CD4-positive, alpha-beta T cell treated with Interferon gamma for 1 hour (primary cell): ENCODE measurements at places on chromosomes 7 and 10.

DNA sequence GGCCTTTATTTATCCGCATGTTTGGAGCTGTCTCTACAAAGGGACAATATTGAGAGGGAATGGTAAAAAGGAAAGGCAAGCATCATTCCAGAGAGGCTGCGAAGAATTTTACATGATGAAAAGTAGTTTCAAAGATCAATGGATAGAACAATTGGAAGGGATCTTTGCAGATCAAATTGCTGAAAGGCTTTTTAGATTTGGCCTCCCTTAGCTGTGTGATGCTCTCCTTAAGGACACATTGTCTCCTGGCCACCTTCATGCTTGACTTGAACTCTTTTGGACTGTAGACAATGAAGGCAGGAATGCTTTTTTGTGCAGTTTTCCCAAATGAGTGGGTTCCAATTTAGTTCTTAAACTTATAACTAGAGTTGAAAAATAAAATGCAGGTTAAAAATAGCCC lies 344.7 kb downstream of the ARL4A start:
- no peak for DNase-seq

GRCh38 chr10:112784022-112784461 lies 166.0 kb upstream of the TCF7L2 start:
- DNase-seq: no peak

- DNase-seq: no peak
These were observed 15.6 kb downstream of the CCL26 start for GRCh38 chr7:75756206-75756990.

DNA sequence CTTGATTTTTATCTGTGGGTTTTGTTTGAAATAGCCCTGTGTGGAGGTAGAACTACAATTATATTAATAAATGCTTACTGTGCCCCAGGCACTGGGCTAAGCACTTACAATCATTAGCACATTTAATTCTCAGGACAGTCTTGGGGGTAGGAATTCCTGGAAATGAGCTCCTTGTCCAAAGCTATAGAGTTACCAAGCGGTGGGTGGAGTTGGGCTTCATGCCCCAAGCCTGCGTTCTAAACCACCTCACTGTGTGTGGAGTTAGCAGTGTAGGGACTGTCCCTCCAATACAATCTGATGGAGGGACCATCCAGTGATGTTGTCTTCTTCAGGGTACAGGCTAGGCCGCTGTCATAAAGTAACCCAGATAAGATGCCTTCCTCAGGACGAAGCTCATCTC lies 49.7 kb downstream of the PALD1 start:
- no peak for DNase-seq

DNA sequence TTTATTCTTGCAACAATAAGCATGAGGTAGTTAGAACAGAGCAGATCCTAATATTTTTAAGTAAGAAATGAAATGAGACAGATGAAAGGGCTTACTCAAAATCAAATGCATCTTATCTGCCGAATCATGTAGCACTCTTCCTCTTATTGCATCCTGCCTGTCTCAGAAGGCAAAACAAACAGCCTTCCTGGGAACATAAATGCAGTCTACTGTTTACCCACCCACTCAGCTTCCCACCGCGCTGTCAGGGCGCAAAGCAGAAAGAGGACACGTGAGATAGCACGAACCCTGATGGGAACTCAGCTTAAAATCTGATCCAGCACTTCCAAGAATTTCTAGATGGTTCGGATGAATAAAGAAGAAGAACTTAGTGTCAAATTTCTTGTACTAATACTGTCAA lies 114.4 kb upstream of the CDK1 start:
- DNase-seq: no peak

DNA sequence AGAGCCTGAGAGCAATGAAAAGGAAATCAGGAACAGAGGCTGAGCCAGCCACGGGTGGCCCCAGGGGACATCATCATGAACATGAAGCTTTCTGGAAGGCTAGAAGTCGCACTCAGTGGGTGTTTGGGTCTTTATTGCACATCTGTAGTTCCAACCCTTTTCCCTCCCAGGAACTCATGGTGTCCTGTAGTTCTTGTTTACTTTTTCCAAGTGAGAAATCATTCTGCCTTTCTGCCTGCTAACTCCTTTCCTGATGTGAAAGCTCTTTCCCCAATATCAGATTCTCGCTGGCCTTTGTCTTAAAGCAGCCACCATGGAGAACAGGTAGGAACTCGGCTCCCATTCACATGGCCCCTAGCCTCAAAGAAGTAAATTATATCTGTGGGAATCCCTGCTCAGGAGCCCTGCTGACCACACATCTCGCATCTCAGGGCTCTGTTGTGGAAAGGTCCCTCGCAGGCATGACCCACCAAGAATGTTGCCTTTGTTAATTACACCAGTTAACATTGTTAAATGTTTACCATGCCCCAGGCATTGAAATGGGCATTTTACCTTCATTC lies 542.7 kb downstream of the TNS3 start:
- DNase-seq: no peak

DNA sequence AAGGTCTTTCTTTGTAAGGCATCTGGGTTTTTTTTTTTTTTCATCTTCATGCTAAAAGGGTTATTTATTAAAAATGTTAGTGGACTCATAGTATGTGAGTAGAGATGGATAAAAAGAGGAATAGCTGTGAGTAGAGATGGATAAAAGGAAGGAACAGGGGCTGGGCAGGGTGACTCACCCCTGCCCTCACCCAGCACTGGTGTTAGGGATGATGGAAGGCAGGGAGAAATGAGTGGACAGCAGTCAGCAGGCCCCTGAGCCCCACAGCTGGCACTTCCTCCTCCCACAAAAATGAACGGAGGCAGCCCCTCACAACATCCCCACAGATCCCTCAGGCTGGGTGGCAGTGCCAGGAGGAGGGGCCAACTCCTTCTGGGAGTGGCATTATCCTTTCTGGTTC lies 39.3 kb downstream of the ANTXRL start:
- no peak for DNase-seq

DNA sequence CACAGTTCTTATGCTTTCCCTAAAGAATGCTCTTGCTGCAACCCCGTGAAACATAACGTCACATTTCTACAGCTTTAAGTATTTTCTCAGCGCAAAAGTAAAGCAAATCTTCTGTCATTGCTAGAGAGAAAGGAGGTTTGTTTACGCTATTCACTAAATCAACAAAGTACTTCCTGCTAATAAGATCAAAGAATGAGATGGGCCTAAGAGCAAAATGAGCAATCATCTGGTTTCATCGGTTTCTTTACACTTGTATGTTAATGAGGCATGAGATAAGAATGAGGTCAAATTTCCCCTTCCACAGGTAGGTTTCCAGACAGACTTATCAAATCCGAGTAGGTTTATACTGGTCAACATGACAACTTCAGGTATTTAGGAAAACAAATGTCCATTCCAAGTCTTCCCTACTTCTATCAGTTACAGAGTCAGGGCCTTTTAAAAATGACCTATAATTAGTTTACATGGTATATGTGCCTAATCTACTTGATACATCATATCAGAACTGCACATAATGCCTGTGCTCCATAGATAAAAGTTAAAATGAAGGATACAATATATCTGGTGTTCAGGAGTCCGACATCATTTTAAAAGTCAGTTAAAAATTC lies 8.4 kb downstream of the USP6NL start:
- no peak for DNase-seq

GRCh38 chr10:119726676-119727261 lies 919 bp downstream of the INPP5F start:
- no peak for DNase-seq

GRCh38 chr7:85512790-85513189 lies 325.9 kb upstream of the SEMA3D start:
- no peak for DNase-seq

- no peak for DNase-seq
These were observed 20.4 kb downstream of the MAT1A start for GRCh38 chr10:80268938-80269588.

DNA sequence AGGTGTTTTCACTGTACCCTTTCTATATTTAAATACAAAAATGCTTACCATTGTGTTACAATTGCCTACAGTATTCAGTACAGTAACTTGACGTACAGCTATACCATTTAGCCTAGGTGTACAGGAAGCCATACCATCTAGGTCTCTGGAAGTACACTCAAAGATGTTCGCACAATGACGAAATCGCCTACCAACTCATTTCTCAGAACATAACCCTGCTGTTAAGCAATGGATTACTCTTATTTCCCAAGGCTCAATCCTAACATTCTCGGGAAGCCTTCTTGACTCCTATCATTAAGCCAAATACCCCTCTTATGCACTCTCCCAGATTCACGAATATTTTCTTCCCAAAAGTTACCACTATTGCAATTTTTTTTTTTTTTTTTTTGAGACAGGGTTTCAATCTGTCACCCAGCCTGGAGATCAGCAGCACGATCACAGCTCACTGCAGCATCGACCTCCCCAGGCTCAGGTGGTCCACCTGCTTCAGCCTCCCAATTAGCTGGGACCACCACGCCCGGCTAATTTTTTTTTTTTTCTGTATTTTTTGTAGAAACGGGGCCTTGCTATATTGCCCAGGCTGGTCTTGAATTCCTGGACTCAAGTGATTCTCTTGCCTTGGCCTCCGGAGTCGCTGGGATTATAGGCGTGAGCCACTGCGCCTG lies 1.5 kb downstream of the CWF19L1 start:
- no peak for DNase-seq

DNA sequence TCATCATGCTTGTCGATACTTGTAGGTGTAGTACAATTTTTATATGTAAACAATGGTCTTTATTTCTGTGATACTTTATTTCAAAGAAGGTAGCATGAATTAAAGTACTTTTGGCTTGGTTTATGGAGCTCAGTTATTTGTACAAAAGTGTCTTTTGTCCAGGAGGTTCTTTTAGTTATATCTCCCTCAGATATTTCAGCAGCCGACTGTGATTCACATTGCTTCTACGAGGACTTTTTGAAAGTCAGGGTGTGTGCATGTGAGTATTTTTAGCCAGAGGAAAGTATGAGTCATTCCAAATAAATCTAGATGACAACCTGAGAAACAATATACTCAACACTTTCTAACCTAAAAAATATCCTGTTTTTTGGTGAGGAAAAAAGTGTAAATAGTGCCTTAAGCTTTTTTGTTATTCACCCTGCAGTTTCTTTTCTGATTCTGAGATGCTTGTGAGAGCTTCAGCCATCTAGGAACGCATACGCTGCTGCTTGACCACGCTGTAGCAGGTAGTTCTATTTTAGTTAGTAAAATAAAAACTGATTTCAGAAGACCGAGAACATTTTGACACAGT lies 595 bp upstream of the SUN1 start:
- no peak for DNase-seq

DNA sequence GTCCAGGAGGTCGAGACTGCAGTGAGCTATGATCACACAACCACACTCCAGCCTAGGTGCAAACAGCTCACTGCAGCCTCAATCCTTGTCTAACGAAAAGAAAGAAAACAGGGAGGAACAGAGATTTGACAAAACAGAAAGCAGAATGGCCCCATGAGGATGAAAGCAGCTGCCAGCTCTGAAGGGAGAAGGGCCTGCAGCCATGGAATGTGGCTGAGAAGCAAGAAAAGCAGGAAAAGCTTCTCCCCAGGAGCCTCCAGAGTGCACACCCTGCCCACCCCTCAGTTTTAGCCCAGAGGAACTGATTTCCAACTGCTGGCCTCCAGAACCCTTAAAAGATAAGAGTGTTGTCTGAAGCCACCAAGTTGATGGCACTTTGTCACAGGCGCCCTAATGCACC lies 13.0 kb downstream of the ESYT2 start:
- DNase-seq: no peak

DNA sequence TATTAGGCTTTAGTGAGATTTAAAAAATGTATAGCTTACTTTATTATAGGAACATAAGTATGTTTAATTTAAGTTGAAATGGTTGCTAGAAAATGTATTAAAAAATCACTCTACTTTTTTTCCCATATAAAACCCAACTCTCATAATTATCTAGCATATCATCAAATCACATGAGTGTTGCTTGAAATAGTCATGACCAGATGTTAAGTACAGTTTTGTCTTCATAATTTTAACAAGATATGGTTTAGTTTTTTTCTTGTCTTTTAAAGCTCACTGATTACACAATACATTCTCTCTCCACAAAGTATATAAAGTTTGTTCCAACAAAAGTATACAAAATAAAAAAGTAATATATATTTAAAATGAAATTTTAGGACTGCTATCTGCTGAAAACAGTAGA lies 82.8 kb downstream of the HGF start:
- no peak for DNase-seq

GRCh38 chr10:14425034-14425433 lies 94.3 kb upstream of the FRMD4A start:
- no peak for DNase-seq

DNA sequence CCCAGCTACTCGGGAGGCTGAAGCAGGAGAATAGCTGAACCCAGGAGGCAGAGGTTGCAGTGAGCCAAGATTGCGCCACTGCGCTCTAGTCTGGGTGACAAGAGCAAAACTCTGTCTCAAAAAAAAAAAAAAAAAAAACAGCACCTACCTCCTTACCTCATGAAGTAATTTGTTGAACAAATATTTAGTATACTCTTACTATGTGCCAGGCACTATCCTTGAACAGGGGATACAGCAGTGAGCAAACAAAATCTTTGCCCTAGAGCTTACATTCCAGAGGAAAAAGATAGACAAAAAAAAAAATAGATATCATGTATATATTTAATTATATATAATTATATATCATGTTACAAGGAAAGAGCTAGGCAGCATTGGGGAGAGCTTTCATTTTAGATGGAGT lies 36.4 kb upstream of the HERPUD2 start:
- no peak for DNase-seq

GRCh38 chr10:22754296-22754695 lies 39.9 kb upstream of the PIP4K2A start:
- no peak for DNase-seq

DNA sequence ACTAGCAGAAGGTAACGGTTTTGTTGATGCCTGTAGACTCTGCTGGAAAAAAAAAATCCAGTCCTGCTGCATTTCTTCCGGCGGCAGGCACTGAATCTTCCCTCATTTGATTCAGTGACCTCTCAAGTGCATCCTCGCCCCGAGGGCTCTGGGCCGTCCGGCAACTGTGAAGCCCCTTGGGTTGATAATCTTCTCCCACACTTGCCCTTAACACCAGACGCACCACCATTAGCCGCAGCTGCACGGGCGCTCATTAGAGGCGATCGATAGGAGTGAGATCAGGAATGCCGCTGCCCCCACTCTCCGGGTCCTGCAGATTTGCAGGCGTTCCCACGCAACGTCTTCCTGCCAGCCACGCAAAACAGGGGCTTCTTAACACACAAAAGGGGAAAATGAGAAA lies 200.0 kb upstream of the MKI67 start:
- no peak for DNase-seq

DNA sequence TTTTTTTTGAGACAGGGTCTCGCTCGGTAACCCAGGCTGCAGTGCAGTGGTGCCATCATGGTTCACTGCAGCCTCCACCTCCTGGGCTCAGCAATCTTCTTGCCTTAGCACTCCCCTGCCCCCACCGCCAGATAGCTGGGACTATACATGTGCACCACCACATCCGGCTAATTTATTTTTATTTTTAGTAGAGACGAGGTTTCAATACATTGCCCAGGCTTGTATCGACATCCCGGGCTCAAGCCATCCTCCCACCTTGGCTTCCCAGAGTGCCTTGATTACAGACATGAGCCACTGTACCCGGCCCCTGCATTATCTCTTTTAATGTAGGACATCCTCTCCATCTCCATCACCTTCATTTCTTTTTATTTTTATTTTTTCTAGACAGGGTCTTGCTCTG lies 213.3 kb downstream of the CUX1 start:
- no peak for DNase-seq
